ENCODE measurements at places on chromosomes 7 and 10.

GRCh38 chr10:117471344-117471874 is 71.1 kb upstream of the EMX2 start:
- no peak for DNase-seq

- no peak for DNase-seq
Measured at GRCh38 chr10:126215746-126216631, 172.3 kb downstream of the ADAM12 start.

- no peak for DNase-seq
Measured at GRCh38 chr10:91909117-91909677, at the start of gene FGFBP3. Gene FGFBP3, minus strand, starts transcription at chr10:91909486. Its CDS starts 517 bp downstream, at chr10:91908969.

DNA sequence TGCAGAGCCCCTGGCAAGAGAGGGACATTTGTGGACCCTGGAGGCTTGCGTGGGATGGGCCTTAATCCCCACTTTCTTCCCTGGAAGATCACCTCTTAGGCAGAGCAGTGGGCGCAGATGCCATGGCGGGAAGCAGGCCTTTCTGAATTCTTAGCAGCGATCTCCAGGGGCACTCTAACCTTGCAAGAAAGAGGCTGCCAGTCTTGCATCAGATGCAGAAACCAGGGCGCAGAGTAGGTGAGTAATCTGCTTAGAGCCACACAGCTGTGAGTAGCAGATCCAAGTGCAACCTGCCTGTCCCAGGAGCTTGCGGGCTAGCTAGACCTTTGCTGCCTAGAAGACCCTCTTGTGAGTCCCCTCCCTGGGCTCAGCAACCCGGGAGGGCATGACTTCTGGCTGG is 40.0 kb downstream of the KCTD7 start:
- no peak for DNase-seq

GRCh38 chr7:35365523-35365922 is 111.6 kb upstream of the TBX20 start:
- DNase-seq: no peak

- DNase-seq: no peak
Measured at GRCh38 chr7:24702755-24703154, 54.5 kb downstream of the GSDME start.

- no peak for DNase-seq
Measured at GRCh38 chr7:149422914-149423301, 38.0 kb downstream of the ZNF777 start.

DNA sequence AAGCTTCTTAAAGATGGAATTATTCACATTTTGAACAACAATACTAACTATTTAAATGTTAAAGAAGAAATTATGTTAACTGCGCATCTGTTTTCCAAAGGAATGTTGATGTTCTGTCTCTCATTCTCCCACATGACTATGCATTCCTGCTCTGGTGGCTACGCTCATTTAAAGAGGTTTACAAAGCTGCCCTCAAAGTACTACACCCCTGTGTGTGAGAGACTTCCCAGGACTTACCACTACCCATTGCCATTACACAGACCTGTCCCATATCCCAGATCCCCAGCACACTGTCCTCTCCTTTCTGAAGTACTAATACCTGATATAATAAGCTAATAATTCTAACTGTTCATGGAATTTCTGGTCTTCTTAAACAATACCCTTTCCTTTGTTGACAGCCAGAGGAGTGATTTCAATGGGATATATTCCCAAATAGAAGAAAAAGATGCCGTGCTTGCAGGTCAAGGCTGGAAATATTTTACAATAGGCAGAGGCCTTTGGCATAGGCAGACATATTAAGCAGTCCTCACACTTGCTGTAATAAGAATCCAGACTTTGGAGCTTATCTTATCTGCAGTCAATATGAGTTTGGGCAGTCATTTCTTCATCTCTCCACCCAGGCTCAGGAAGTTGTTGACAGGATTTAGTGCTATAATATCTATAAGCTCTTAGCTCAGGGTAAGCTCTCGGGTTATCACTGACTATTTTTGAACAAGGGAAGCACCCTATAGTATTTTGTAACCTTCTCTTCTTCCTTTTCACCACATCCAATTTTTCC is 12.2 kb downstream of the LIPF start:
- DNase-seq: no peak

- no peak for DNase-seq
Measured at GRCh38 chr7:12570534-12571461, at the start of gene SCIN. Gene SCIN, plus strand, starts transcription at chr7:12570720. Its CDS starts 67 bp downstream, at chr7:12570787.

DNA sequence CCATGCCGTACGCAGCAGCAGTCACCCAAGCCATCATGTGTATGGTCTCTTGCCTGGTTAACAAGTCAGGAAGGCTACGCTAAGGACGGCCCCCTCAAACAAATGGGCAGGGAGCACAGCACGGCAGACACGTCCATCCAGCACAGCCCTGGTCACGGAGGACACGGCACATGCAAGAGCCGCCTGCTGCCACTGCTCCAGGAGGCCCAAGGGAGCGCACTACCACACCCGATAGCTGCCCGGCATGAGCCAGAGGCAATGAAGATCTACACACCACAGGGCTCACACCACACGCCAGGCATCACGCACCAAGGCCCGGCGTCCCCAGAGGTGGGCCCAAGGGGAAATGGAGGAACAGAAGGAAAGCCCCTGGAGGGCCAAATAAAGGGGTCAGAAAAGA is 134.2 kb downstream of the MAD1L1 start:
- DNase-seq: no peak

GRCh38 chr7:5997210-5997808 is 11.5 kb downstream of the PMS2 start:
- DNase-seq: no peak

- no peak for DNase-seq
Measured at GRCh38 chr7:99078416-99078815, 65.5 kb downstream of the SMURF1 start.

DNA sequence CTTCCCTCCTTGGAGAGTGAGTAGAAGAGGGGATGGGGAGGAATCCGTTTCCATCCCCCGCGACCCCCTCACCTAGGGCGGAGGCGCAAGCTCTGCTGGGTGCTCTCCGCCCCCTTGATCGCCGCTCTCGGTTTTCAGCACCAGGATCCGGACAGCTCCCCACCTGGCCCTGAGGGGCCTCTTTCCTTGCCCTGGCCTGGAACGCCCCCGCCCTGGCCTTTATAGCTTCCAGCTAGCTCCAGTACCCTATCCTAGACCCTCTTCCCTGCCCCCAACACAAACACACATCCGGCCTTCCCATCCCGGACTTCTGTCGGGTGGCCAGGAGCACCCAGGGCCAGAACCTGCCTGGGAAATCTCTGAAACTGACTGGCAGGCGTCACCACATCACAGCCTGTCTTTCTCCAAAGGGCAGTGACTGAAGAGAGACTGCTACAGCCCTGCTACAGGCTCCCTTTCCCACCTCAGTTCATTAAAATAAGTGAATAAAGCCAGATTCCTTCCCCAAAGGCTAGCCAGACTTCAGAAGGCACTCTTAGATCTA is 72.3 kb upstream of the LEP start:
- DNase-seq: no peak

DNA sequence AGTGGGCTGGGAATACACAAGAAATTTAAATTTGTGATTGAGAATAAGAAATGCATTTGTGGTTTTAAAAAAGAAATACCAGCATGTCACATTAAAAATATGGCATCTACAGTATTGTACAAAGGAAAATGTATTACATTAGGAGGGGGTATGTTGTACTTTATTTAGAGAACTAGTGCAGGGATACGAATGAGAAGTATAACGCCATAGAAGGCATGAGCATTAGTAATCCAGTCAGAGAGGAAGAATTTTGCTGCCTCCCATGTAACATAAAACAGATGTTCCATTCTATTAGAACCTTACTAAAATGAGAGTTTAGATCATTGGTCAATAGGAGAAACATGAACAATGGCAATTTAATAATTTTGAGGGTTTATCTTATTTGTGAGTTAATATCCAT is 182.2 kb downstream of the ADK start:
- DNase-seq: no peak

GRCh38 chr10:88080213-88080612 is 216.8 kb downstream of the PTEN start:
- no peak for DNase-seq

- no peak for DNase-seq
Measured at GRCh38 chr10:110436554-110437350, 61.0 kb upstream of the DUSP5 start.
